ENCODE measurements at places on chromosomes 5 and 9.

- no peak for DNase-seq
Observed at GRCh38 chr5:173001229-173001841, 17.8 kb downstream of the ATP6V0E1 start.

DNA sequence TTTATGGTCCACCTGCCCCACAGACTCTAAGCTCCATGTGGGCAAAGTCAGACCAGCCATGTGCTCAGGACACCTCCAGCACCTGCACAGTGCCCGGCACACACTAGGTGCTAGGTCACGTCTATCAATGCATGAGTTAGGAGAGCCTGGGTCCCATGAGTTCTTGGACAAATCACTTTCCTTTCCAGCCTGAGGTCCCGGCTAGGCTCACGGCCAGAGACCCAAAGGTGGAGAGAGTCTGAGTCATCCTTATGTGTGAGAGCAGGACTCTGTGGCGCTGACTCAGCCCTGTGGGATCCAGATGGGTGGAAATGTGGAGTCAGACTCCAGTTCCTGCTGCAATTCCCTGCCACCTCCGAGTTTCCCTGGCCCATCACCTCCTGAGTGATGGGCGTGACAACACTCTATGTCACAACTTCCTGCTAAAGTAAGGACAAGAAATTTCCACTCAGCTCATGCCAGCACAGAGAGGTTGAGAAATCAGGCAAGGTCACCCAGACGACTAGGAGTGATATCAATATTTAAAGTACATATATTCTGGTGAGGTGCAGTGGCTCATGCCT, 2.5 kb upstream of the ST6GALNAC4 start:
- DNase-seq: no peak

GRCh38 chr9:134630393-134630790, 11.2 kb upstream of the COL5A1 start:
- DNase-seq: no peak

- DNase-seq: no peak
Observed at GRCh38 chr5:40309851-40310250, 369.9 kb upstream of the PTGER4 start.

- DNase-seq: no peak
Observed at GRCh38 chr5:167555565-167556166, 735.8 kb upstream of the WWC1 start.

GRCh38 chr5:58922461-58923171, 339.7 kb downstream of the RAB3C start:
- no peak for DNase-seq

GRCh38 chr5:21765406-21765805, 1087.7 kb downstream of the CDH12 start:
- DNase-seq: no peak

GRCh38 chr5:60822285-60822556, 21.8 kb downstream of the ELOVL7 start:
- DNase-seq: no peak

GRCh38 chr5:175822225-175822624, 49.2 kb upstream of the CPLX2 start:
- DNase-seq: no peak

DNA sequence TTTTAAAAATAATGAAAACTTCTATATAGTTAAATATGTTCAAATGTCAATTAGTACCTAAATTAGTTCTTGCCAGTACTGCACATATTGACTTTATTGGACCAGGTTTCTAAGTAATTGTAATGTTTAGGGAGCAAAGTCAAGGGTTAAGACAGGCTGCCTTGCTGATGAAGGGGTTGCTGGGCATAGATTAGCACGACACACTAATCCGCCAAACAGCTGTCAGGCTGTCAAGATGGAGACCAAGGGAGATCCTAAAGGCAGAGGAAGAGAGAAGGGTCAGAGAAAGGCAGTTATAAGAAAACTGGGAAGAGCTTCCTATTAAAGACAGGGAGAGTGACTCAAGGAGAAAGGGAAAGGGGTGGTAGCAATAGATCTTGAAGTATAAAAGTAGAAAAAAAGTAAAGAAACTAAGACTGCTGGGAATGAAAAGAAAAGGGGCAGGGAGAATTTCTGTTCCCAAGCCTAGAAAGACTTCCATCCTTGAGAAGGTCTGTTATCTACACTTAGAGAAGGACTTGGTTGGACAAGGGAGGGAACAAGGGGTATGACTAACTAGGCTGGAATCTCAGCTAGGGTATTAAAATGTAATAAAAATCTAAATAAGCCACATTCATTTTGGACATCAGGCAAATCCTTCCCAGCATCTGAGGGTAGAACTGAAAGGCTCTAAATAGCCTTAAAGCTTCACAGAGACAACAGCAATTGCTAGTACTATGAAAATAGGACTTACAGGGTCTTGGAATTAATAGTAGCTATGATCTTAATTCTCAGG, 188.7 kb downstream of the FBXL17 start:
- no peak for DNase-seq

DNA sequence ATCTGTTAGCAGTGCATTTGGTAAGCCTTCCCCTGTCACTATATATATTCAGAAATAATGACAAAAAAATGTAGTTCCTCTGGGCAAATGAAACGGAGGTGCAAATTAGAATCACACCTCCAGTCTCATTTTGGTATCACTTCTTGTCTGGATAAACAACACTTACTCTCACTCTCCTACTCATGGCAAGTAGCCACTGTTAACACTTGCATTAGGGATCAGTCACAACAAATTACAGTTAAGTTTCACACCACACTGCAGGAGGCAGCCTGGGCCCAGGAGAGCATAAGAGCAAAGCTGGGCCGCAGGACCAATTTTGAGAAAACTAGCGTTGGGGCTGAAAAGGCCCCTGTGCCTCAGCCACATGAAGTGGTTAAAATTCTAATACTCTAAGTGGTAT, 161.0 kb downstream of the ELAVL2 start:
- no peak for DNase-seq

DNA sequence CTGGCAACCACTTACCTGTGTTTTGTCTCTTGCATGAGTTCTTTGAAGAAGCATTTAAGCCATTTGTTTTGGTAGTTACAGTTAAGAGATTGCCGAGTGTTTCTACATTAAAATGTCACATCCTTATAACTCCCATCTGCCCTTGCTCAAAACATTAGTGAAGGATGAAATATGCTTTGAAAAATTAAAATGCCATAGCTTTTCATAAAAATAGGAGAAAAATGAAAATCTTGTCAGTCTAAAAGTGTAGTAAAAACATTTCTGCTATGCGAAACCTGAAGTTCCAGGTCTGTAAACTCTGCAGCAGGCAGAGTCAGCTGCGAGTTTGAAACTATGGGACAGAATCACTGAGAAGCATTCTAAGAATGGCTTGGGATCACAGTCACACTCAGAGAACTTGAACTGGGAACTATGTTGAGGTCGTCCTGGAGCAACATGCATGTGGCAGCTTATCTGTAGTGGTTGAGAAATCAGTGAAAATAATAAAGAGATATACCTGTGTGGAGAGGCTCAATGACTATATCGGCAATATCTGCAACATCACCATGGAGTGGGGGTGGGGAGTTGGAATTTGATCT, 67.4 kb downstream of the RASGRF2 start:
- DNase-seq: no peak

DNA sequence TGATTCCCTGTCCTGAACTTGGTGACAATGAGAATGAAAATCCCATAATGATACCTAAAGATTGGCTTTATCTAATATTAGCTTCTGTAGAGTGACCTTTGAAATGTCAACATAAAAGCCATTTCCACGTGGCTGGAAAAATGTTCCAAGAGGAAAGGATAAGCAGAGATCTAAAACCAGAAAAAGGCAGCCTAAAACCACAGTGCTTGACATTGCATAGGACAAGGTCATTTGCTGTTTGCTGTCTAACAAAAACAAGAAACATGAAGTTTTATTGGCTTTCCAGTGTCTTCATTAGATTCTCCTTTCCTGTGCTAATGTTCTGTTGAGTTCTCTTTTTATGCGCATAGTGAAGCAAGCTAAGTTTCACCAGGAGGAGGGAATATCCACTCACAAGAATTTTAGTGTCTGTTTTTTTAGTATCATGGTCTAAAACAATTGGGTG, 44.6 kb downstream of the CPEB4 start:
- DNase-seq: no peak

- no peak for DNase-seq
Observed at GRCh38 chr9:137972988-137973470, 95.4 kb downstream of the CACNA1B start.

- no peak for DNase-seq
Observed at GRCh38 chr5:150490296-150490669, 17.6 kb upstream of the NDST1 start.

DNA sequence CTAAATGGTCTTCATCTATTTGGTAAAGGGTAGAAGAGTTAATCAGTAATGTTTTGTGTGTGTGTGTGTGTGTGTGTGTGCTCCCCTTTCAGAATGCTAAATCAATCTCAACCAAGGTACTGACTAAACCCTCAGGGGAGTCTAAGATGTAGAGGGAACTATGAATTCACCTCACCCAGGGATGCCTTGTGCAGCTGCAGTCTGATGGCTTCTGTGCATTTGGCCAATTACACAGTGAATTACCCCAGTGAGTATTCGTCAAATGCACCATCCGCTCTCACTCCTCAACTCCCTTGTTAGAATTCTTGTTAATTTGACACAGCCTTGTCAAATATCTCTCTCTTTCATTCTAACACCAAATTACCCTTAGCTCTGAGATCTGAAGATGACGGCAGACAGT, 234.6 kb downstream of the GABRB2 start:
- no peak for DNase-seq

- DNase-seq: no peak
Observed at GRCh38 chr5:172123269-172123692, 64.7 kb downstream of the STK10 start.

- no peak for DNase-seq
Observed at GRCh38 chr5:154653418-154653763, 101.8 kb upstream of the LARP1 start.

- no peak for DNase-seq
Observed at GRCh38 chr9:131714161-131714646, 25.7 kb downstream of the RAPGEF1 start.

DNA sequence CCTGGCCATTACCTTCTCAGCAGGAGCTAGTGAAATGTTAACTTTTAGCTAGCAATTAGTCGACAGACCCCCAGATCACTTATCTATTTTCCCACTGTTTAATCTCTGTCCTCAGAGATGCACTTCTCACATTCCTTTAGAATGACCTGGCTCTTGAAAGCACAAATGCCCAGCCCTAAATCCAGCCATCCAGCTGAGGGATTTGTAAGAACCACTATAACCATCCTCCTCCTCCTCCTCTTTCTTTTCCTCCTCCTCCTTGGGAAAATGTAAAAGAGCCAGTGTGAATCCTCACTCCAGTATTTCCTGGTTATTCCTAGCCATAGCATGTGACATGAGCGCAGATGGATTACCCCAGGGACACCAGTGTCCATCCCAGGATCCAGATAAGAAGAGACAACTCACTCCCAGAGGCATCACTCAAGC, 124.3 kb downstream of the ENC1 start:
- DNase-seq: no peak

- no peak for DNase-seq
Observed at GRCh38 chr5:43190755-43191603, 1.0 kb upstream of the NIM1K start.

Data from activated naive CD8-positive, alpha-beta T cell treated with anti-CD3 and anti-CD28 coated beads, Interleukin-2, amount 50 U/mL, for 16 hours (primary cell).